ENCODE measurements at places on chromosomes 1 and 21. TPM values are rescaled to one million over a fixed set of nuclear protein-coding genes. Genes with fewer than 3 reads are reported as not detected.
A peak's percentile ranks its signal among the peaks of the same experiment; 100 is the strongest.

The UTS2 gene
- total RNA-seq = not detected

DNA sequence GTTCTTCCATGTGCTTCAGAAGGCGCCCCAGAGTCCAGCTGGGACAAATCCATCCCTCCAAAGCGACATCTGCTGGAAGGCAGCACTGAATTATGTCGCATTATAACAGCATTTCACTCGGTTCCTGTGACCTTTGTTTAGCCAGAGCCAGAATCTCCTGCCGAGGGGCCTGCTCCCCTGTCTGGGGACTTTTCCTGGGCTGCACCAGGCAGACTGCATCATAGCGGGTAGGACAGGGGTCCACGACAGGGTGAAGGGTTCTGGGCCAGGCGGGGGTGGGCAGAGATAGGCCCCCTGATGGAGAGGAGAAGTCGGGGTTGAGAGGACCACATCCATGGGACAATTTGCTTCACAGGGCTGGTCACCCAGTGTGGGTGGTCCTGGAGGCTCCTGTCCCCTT, 276.9 kb downstream of the MATN1 start:
- DNase-seq = no peak

The NFIA gene
- 40.8 TPM for total RNA-seq

GRCh38 chr1:246597340-246597739, 31.1 kb downstream of the CNST start:
- peak; percentile 85 for DNase-seq

GRCh38 chr21:44064852-44065403, 42.3 kb upstream of the PWP2 start:
- DNase-seq = no peak

GRCh38 chr1:159959451-159959850, 5.4 kb upstream of the SLAMF9 start:
- peak; percentile 65 for DNase-seq

The GPR37L1 gene
- total RNA-seq = 0.04 TPM

The ANKRD13C gene
- total RNA-seq = 26.6 TPM

GRCh38 chr1:183274836-183275235, 88.8 kb downstream of the LAMC2 start:
- DNase-seq = no peak

The RAD54L gene
- total RNA-seq = 2.8 TPM

The RIPPLY3 gene
- 0.09 TPM for total RNA-seq

The CCNL2 gene
- 124 TPM for total RNA-seq

The SLAMF1 gene
- total RNA-seq = 0.04 TPM

GRCh38 chr21:32757804-32758203, 13.8 kb downstream of the PAXBP1 start:
- DNase-seq = no peak

- no peak for DNase-seq
These were observed 43.8 kb upstream of the LBR start for GRCh38 chr1:225471453-225472301.

GRCh38 chr1:15148941-15149340, 4.6 kb upstream of the TMEM51 start:
- no peak for DNase-seq

DNA sequence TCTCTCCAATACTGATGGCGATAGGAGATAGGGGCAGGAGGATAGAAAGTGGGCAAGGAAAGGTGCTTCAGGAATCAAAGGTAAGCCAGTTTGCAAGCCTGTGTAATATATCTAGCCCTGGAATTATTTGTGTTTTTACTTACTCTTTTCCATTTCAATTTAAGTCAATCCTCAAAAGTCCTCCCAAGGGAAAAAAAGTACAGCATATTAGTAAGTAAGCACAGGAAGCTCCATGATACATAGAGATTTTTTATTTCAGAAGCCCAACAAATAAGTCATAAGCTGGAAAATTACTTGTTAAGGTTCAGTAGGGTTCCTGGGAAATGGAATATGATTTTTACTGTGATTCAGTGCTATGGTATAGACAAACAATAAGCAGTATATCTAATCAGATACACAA, 337.7 kb upstream of the DUSP10 start:
- DNase-seq = peak; percentile 55

The CRYAA gene
- total RNA-seq = not detected

DNA sequence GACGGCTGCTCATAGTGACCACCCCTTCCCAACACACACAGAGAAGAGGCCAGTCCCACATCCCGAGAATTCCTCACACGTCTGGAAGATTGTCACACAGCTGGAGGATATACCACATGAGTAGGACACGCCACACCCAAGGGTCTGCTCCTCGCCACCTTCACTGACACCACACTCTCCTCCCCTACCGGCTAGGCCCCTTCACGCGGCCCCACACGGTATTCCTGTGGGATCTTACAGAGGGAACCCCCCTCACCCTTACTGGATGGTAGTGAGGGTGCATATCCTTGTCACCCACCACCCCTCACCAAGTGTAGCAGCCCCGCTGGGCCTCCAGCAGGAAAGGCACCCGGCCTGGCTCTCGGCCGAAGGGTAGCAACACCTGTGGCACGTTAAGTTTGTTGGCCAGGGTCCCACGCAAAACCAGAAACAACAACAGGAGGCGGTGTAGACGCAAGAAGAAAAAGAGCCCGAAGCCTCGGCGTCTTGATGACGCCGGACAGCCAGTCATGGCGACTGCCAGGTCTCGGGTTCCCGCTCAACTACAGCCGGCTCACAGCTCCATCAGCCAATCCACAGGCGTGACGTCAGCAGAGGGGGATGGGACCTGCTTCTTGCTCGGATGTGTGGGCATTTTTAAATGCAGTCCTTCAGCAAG, at the start of gene NUP210L:
Gene NUP210L (minus strand): TSS at position 540 of the 658 bp plus-strand sequence.
- DNase-seq = peak; percentile 40

The RPS6KA1 gene
- total RNA-seq = 5.3 TPM

GRCh38 chr1:46802901-46803574, 4.2 kb downstream of the CYP4B1 start:
- DNase-seq = no peak

The TTLL7 gene
- total RNA-seq = 35.0 TPM

DNA sequence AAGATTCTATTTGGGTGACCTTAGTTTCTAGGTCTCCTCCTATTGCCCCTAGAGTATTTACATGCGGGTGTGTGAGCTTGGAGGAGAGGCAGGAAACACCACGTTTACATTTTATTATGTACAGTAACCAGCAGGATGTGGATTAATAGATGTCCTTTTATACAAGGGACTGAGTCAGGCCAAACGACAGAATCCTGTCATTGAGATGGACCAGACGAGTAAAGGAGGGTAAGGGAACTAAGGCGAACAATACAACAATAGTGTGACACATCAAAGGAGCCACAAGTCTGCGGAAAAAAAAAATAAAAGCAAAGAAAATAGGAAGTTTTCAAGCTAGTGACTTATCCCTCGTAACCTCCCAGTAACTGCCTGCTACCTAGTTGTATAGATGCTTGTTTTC, 151.1 kb downstream of the GABPA start:
- DNase-seq = no peak

DNA sequence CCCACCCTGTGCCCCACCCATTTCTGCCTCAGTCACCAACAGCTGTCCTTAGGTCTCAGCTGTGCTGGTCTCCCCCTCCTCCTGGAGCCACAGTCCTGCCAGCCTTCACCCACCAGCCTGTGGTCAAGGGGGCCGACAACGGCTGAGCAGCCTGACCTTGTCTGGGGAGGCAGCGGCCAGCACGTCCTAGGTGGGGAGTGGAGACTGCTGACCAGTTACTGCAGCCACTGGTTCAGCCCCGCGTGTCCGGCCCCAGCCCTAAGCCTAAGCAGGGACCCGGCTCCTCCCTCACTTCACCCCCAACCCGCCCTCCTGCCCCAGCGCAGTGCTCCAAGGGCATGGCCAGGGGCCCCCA, 79.2 kb downstream of the MORN1 start:
- no peak for DNase-seq

DNA sequence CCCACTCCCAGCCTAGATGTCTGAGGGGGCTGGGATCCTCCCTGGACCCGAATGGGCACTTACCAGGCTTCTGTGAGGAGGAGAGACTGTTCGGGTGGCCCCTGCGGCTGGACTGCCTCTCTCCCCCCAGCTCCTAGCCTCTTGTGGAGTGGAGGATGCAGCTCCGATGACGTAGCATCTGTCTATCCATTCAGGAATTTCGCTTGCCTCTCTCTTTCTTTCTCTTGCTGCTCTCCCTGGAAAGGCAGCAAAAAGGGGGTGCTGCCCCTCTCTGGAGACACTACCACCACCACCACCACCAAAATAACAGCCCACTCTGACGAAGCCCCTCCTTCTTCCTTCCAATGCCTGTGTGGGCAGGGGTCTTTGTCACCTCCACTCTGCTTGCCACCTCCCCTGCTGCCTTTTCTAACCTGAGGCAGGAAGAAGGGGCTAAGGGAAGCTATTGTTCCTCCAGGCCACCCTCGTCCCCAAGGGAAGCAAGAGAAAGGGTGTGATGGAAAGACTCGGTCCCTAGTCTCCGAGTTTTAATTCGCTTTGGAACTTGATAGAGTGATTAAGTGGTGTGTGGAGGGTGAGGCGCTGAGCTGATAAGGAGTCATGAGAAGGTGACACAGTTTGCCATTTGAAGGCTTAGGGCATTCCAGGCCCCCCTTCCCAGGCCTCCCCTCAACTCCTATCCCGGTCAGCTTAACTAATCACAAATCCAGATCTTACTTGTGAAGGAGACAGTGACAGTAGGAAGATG, 60.5 kb downstream of the RHBG start:
- no peak for DNase-seq

GRCh38 chr1:109880971-109881894, 29.4 kb upstream of the CSF1 start:
- DNase-seq = no peak

The MSH4 gene
- 0.44 TPM for total RNA-seq

The SPRR2E gene
- not detected for total RNA-seq

GRCh38 chr1:241810769-241811405, 37.1 kb upstream of the EXO1 start:
- DNase-seq = peak; percentile 14

GRCh38 chr1:208855403-208855802, 611.2 kb upstream of the PLXNA2 start:
- no peak for DNase-seq

The TRIM45 gene
- 16.7 TPM for total RNA-seq

DNA sequence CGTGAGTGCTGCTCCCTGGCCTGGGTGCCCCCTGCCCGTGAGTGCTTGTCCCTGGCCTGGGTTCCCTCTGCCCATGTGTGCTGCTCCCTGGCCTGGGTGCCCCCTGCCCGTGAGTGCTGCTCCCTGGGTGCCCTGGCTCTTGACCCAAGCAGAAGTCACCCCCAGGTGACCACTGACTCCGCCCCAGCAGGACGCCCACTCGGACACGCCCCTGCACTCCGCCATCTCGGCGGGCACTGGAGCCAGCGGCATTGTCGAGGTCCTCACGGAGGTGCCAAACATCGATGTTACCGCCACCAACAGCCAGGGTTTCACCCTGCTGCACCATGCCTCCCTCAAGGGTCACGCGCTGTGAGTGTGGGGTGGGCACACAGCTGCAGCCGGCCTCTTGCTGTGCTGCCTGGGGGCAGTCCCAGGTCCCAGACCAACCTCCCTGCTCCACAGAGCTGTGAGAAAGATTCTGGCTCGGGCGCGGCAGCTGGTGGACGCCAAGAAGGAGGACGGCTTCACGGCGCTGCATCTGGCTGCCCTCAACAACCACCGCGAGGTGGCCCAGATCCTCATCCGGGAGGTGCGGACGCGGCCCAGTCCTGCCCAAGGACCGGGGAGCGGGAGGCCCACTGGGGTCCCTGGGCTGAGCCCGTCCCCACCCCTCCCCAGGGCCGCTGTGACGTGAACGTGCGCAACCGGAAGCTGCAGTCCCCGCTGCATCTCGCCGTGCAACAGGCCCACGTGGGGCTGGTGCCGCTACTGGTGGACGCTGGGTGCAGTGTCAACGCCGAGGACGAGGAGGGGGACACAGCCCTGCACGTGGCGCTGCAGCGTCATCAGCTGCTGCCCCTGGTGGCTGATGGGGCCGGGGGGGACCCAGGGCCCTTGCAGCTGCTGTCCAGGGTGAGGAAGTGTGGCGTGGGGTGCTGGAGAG, 3.9 kb upstream of the MMP23B start:
- peak; percentile 40 for DNase-seq

DNA sequence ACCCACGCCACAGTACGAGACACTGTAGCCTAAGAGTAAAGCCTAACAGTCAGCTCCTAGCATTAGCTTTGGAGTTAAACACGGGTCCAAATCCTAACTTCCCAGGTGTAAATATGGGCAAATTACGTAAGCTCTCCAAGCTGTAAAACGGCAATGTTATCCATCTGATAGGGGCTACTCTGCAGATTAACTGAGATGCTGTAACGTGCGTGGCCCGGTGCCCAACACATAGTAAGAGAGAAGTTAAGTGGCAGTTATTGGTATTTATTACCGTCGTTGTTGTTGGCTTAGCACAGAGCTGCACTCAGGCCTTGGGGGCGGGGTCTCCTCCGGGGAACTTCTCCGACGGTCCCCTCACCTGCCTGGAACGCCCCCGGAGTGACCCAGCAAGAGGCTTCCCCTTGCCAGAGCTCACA, 457 bp downstream of the TRAPPC3 start:
- no peak for DNase-seq

The PITHD1 gene
- 42.6 TPM for total RNA-seq

The ARHGEF16 gene
- total RNA-seq = 0.40 TPM

DNA sequence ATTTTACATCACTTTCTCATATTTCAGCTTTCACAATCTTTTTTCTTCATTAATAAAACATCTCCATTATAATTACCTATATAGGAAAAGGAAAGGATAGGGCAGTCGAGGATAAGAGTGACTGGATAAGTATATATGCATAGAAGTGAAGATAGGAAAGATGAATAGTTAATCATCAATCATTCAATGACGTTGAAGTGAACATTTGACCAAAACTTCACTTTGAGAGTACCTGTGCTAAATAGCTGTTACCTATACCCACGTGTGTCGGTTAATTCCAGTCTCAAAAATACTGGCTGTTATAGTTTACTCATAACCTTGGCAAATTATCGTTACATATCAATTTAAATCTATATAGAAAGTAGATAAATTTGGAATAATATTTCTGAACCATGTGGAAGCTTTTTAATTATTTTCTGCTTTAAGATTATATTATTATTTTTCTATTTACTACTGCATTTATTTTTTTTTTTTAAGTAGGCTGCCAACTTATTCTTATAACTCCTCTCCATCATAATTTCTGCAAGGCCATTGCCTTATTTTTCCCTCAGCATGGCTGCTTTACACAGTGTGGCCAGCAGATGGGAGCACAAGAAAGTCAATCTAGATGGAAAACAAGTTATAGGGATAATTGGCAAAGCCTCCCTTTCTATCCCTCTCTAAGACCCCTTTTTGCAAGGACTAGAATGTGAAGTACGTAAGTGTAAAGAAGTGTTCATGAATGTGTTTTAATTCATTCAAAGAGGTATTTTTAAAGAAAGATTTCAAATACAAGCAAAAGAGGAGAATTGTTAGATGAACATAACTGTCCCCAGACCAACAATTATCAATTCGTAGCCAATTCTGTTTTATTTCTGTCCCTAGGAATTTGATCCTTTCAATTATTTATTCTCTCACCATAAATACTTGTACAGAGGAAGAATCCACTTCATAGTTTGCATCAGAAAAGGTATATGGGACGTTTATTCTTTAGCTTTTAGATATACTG, 290.4 kb downstream of the KCNT2 start:
- peak; percentile 74 for DNase-seq

The ITGB3BP gene
- total RNA-seq = 25.8 TPM

DNA sequence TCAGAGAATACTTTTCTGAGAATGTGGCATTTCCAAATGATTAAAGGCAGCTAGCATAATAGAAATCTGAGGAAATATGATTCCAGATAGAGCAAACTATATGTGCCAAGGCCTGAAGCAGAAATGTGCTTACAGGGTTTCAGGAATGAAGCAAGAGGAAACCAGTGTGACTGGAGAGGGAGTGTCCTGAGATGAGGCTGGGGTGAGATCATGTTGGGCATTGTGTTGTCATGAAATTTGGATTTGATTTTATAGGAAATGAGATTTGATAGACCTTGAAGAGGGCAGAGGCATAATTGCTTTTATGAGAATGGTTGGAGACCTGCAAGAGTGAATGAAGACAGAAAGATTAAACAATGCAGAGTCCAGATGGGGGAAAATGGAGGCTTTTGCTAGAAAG, 338.1 kb upstream of the SNX7 start:
- DNase-seq = peak; percentile 35

Data from muscle of leg (tissue), 16 donors.